Skeletal muscle cell (primary cell): ENCODE measurements at places on chromosomes 7 and 10.
A peak's percentile ranks its signal among the peaks of the same experiment; 100 is the strongest.

- no peak for DNase-seq
Measured at GRCh38 chr7:35891004-35891830, 90.4 kb downstream of the SEPTIN7 start.

- DNase-seq = peak; percentile 1
Measured at GRCh38 chr7:120735791-120736190, 122.2 kb downstream of the TSPAN12 start.

- DNase-seq = no peak
Measured at GRCh38 chr7:85528581-85528980, 341.7 kb upstream of the SEMA3D start.

GRCh38 chr10:44316187-44316921 lies 68.5 kb downstream of the CXCL12 start:
- no peak for DNase-seq

- no peak for DNase-seq
Measured at GRCh38 chr7:126605553-126605952, 647.2 kb downstream of the GRM8 start.
